ENCODE measurements at places on chromosomes 2 and 18.

GRCh38 chr2:146918280-146918679 lies 926.5 kb upstream of the ACVR2A start:
- DNase-seq: no peak

- no peak for DNase-seq
These were observed 167.7 kb downstream of the PLCL1 start for GRCh38 chr2:197972061-197972460.

DNA sequence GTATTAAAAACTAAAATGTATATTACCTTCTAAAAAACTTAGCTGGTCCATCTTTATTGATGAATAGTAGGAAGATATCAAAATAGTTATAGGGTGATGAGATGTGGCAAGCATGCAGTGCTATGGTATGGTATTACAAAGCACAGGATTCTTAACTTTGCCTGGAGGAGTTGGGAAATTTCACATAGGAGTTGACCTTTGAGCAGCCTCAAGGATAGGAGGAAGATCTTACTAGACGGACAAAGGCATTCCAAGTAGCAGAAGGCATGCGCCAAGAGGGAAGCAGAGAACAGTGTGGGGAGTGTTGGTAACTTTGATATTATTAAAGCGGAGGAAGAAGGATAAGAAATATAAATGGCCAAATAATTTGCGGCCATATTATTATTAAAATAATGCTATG lies 60.0 kb downstream of the TTC21B start:
- DNase-seq: no peak

- no peak for DNase-seq
These were observed 119.9 kb upstream of the SERTAD2 start for GRCh38 chr2:64773461-64774118.

GRCh38 chr18:70142001-70142400 lies 63.5 kb downstream of the RTTN start:
- no peak for DNase-seq

DNA sequence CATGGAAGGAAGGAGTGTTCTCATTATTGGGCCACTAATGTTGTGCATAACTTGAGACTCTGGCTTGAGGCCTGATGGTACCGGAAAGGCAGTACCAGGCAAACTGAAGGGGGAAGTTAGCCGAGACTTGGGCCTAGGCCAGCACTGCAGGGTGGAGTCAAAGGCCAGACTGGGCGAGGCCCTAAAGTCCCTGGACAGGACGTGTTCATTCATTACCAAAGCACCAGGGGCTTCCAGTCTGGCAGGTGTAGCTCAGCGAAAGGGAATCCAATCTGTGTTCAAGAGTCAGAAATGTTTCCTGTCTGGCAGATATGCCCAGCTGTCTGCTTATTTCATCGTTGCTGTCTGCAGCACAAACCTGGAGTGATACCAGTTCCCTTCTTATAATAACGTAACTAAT lies 4.7 kb upstream of the ITSN2 start:
- DNase-seq: no peak

DNA sequence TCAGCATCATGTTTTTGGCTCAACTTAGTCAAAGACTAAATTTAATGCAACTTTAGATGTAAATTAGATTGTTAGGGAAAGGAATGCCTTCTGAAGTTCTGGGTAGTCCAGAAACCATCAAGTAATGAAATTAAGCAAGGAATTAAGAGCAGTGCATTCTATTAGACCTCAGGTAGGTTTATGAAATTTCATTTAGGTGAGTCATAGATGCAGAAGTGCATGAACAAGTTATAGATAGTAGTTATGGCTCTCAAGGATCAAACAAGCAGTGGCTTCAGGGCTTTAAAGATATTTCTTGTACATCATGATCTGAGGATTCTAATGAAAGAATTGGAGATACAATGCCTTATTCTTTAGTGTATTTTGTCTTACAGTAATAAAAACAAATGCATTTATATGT lies 25.4 kb upstream of the SPOPL start:
- no peak for DNase-seq

DNA sequence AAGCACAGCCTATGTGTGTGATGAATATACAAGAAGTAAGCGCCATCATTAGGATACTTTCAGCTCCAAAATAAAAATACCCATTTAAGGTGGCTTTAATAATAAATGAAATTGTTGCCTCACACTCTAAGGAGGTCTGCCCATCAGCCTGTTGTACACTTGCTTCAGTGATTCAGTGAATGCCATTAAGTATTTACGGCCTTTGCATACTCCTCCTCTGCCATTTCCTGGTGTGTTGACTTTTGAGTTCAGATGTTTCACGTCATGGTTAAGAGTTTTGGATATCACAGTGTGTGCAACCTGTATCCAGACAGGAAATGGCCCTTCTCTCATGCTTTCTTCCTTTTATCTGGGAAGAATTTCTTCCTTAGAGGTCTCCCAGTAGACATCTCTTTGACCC lies 38.6 kb upstream of the SNORC start:
- no peak for DNase-seq

GRCh38 chr2:760001-760400 lies 82.8 kb upstream of the TMEM18 start:
- no peak for DNase-seq

DNA sequence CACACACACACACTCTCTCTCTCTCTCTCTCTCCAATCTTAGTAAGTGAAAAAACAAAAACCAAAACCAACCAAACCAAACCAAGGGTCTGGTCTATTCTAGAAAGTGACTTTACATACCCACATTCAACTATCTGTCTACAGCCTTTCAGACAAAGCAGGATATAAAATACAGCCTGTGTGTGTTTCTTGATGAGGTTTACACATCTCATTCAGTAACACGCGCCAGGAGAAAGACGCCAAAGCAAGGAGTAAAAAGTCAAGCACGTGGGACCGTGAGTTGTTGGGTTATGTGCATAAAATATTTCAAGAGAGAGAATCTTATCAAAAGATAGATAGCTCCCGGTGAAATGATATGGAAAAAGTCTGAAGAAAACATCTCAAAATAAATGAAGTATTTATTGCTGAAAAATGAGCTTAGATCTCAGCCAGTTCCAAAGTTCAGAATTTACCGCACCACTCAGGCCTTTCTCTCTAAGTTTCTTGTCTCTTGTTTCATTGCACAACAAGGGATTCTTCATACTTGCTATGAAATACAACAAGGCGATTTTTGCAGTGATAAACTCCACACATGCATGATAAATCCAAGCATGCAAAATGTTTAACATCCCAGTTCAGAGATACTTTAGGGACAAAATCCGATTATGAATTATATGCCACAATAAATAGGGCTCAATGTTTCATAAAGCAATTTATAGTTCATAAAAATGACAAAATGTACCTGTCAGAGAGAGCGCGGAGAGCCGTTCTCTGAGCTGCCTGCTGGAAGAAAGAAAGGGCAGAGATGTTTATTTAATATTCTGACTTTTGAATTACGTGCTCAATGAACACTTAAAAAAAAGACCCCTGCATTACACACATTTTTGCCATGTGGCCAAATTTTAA lies 159.3 kb upstream of the REV1 start:
- DNase-seq: no peak

GRCh38 chr2:173205375-173205774 lies 129.7 kb downstream of the MAP3K20 start:
- DNase-seq: no peak

DNA sequence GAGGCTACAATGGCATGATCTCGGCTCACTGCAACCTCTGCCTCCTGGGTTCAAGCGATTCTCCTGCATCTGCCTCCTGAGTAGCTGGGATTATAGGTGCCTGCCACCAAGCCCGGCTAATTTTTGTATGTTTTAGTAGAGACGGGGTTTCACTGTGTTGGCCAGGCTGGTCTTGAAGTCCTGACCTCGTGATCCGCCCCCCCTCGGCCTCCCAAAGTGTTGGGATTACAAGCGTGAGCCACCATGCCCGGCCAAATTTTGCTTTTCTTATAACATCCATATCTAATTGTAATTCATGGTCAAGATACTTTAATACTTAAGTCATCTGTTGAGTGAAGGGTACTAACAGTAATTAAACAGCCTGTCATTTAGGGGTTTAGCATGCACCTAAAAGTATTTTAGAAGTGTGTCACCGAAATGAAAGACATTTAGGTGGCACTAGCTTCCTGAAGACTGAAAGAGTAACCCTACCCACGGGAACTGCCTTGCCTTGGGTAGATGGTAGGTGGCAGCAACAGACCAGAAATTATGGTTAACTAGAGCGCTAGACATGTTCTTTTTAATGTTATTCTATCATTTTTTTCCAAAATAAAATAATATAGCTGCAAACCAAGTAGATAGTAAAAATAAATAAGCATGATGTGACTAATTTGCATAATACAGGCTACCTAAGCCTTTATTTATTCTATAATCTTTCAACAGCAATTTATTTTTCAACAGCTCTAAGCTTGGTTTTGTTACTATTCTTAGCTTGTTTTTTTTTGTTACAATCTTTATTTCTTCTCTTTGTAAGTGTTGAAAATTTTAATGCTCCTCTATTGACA lies 8.6 kb upstream of the ACYP2 start:
- peak; percentile 19 for DNase-seq

GRCh38 chr2:170521299-170521698 lies 193.8 kb upstream of the SP5 start:
- no peak for DNase-seq

- no peak for DNase-seq
These were observed 92.2 kb downstream of the ALPK2 start for GRCh38 chr18:58536534-58537271.

- no peak for DNase-seq
These were observed 1.2 kb downstream of the ZNF236 start for GRCh38 chr18:76823587-76824011.

- DNase-seq: no peak
These were observed 199.3 kb downstream of the HDAC4 start for GRCh38 chr2:239201531-239201876.

- no peak for DNase-seq
These were observed 27.9 kb upstream of the SPTBN1 start for GRCh38 chr2:54428108-54428831.

DNA sequence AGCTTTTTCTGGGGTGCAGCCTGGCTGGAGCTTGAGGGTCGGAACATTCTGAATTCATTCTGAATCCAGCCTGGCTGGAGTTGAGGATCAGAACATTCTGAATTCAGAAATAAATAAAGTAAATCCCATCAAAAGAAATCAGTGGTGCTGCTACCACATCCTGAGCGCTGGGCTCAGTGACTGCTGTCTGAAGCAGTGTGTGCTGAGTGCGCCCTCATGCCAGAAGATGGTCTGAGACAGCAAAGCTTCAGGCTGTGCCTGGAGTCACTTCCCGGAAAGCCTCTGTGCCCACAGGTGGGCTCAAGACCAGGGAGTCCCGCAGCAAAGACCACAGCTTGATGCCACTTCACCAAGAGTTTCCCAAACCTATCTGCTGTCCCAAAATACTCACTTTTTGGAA lies 187.9 kb downstream of the VAPA start:
- no peak for DNase-seq

- DNase-seq: no peak
These were observed 1.2 kb downstream of the ALK start for GRCh38 chr2:29920130-29920577.

DNA sequence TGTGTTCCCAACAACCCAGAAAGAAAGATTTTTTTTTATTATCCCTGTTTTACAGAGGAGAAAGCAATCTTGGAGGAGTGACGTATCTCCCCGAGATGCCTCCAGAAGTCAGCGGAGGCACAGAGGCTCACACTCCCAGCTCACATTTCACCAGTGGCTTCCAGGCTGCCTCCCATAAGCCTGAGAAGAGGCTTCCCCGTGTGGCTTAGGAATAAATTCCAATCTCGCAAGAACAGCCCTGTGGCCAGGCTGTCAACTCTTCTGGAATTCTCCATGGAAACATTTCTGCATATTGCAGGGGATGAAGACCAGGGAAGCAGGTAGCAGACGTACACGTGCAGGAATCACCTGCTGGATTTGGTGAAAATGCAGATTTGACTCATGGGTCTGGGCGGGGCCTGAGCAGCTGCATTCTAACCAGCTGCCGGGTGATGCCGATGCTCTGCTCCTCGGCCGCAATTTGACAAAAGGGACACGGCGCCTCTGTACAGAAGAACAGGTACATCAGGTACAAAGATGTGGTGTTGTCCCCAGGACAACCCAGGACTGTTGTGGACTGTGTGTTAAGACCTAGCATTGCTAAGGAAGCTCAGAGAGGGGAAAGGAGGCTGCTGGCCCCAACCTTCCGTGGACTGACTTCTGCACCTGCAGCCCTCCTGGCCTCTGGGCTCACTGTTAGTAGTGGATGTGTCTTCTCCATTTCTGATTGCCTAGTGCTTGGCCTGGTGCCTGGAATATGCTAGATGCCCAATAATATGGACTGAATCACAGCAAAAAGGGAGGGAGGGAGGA lies 114.2 kb upstream of the ID2 start:
- DNase-seq: no peak

GRCh38 chr2:55943466-55943865 lies 19.9 kb upstream of the EFEMP1 start:
- DNase-seq: no peak

- no peak for DNase-seq
These were observed 31.3 kb downstream of the HJURP start for GRCh38 chr2:233822781-233823730.

GRCh38 chr18:31498574-31499524 lies 872 bp downstream of the DSG2 start:
- DNase-seq: no peak

- DNase-seq: no peak
These were observed 276.8 kb downstream of the CNTNAP5 start for GRCh38 chr2:124301915-124302314.

DNA sequence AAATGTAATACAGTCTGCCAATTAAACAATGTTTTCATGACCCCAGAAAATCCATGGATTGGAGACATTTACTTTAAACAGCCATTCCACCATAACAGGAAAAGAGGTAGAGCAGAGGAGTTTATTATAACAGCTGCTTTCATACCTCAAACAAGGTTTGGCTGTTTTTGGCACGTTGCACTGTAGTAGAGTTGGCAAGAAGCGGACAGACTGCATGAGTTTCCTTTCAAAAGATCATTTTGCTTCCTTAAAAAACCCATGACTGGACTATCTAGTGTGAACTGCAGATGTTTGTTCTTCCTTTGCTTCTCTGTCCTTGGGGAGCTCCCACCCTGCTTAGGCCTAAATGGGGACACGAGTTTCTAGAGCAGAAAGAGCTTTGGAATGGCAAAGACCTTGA lies 108.5 kb upstream of the THOC1 start:
- DNase-seq: no peak

- no peak for DNase-seq
These were observed 2.4 kb downstream of the AGAP1 start for GRCh38 chr2:235496239-235496621.

- no peak for DNase-seq
These were observed 276.2 kb downstream of the MYCN start for GRCh38 chr2:16216558-16216945.

GRCh38 chr18:41237317-41237716 lies 717.7 kb upstream of the PIK3C3 start:
- no peak for DNase-seq

DNA sequence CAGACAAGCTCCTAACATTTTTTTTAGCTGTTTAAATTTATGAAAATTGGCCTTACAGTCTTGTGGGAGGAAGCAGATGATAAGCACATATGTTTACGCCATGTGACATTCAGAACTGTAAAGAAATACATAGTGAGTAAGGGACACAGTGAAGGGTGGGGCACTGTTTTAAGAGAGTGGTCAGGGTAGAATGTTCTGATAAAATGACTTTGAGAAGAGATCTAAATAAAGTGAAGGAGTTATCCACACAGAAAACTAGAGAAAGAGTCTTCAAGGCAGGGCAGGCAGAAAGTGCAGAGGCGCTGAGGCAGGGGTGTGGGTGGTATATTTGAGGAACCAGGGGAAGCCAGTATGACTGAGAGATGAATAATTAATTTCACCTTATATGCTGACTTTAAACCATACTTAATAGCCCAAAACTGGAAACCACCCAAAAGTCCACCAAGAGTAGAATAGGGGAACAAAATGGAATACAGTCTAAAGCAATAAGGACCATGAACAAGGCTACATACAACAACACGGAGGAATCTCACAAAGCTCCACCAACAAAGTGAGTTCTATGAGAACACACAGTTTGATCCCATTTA lies 8.6 kb downstream of the MREG start:
- no peak for DNase-seq

Measured in stimulated activated CD4-positive, alpha-beta T cell treated with anti-CD3 and anti-CD28 coated beads, Interleukin-1b, Interleukin-23, amount 100 ng/mL, for 24 hours (primary cell).